ENCODE measurements at places on chromosomes 2 and 18.

DNA sequence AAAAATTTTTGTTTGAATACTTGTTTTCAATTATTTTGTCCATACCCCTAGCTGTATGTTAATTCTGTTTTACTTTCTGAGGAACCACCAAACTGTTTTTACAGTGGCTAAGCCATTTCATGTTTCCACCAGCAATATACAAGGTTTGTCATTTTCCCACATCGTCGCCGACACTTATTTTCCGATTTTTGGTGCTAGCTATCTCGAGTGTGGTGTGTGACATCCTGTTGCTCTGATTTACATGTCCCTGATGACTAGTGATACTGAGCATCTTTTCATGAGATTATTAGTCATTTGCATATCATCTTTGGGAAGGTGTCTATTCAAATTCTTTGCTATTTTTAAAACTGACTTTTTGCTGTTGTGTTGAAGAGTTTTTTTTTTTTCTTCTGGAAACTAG, 7.2 kb upstream of the GPC1 start:
- no peak for DNase-seq

- no peak for DNase-seq
Measured at GRCh38 chr2:164984428-164984827, 29.1 kb upstream of the SLC38A11 start.

DNA sequence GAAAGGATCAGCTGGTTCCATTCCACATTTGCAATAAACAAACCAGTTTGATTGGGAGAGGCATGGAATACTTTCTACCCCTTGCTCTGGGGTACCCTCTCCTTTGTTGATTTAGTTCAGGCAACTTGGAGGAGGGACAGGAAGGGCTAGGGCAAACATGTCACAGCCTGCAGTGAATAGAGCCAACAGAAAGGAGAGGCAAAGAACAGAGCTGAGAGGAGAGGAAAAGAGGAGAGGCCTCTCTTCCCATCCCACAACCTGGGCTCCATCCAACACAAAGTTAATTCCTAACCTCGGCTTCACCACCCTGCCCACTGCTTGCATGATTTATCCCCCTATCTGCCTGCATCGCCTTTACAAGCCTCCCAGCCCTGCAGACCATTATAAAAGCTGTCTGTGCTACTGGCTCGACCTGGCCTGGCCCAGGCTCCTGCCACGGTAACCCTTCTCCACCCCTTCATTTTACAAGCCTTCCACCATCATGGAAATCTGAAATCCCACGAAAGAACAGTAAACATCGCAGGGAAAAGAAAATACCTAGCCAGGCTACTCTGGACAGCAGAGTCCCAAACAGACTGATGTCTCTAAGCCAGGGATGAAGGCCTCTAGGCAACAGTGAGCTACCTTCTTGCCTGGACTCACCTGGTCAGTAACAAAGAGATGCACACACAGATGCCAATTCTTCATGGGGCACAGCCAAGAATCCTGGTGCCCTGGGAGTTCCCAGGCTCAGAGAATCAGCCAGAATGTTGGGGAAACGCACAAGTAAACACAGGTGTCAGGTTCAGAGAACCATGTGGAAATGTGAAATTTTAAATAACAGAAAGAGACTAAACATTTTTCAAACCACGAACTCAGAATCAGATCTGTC, 43.6 kb downstream of the NHEJ1 start:
- no peak for DNase-seq

GRCh38 chr2:157995117-157995516, 106.6 kb upstream of the UPP2 start:
- no peak for DNase-seq

GRCh38 chr2:197136452-197136851, 174.1 kb downstream of the ANKRD44 start:
- no peak for DNase-seq

GRCh38 chr2:217597681-217598080, 405.1 kb downstream of the TNS1 start:
- no peak for DNase-seq

DNA sequence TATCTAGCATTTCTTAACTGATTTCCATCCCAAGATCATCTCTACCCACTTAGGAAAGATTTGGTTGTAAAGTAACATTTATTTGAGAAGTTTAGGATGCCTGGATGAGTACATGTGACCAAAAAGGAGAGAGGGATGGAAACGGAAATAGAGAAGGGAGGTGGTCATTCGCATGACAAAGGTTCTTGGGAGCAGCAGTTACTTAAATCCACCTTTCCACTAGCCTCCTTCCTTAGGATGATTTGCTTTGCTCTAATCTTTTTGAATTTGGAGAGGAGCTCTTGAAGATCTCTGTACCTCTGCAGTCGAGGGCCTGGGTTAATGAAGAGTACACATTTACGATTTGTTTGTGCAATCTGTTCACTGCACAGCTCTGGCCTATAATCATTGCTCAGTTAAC, 623.5 kb downstream of the EPHA4 start:
- DNase-seq: no peak

DNA sequence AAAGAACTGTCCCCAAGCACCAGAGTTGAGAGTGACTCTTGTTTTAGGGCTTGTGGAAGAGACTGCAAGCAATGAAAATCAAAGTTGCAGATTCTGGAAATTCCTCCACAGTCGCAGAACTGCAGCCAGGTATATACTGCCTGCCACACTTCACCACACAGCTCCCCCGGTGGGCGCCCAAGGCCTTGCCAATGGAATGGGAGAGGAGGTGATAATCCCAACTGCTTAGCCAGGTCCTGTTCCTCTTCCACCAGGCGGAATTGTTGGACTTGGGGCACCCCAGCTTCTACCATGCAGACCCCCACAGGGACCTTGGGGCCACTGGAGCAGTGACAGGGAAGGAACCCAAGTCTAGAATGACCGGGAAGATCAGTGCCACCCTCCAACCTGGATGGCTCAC, 4.8 kb upstream of the PDIA6 start:
- no peak for DNase-seq

DNA sequence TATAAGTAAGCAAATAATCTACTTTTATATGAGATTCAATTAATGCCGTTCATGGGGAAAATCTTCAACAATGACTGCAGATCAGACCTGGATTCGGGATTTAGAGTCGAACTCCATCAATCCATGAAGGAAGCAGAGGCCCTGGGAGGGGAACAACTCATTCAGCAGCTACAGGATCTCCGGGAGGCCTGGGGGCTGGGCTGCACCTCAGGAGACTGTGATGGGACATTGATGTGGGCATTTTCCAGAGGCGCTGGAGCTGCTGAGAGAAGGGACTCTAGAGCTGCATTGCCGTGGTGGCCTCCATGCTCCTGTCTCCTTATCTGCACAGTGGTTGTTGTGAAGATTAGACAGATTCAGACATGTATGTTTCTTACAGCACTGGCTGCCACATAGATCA, 76.9 kb downstream of the MYT1L start:
- no peak for DNase-seq

DNA sequence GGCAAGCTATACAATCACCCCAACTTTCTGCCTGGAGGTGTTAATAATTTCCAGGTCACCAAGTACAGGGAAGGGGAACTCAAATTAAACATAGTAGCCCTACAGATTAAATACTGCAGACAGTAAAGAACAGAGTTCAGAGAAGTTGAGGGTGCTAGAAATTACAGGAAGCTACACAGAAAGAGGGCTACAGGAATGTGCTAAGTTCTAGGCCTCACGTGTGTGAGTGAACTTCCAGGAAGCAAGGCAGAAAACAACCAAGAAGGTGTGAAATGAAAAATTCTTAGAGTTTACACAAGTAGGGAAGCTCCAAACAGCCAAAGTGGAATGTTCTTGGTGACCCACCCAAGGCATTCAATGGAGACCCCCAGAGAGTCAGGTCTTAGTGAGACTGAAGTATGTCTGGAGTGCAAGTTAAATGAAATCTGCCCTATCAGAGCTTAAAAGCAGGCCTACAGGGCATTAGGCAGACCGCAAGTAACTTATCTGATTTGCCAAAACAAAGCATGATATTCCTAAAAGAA, 58.1 kb upstream of the RNU4ATAC start:
- no peak for DNase-seq

- DNase-seq: no peak
Measured at GRCh38 chr2:10163498-10164486, 41.3 kb downstream of the RRM2 start.

GRCh38 chr18:3016585-3017297, 3.8 kb upstream of the LPIN2 start:
- no peak for DNase-seq

DNA sequence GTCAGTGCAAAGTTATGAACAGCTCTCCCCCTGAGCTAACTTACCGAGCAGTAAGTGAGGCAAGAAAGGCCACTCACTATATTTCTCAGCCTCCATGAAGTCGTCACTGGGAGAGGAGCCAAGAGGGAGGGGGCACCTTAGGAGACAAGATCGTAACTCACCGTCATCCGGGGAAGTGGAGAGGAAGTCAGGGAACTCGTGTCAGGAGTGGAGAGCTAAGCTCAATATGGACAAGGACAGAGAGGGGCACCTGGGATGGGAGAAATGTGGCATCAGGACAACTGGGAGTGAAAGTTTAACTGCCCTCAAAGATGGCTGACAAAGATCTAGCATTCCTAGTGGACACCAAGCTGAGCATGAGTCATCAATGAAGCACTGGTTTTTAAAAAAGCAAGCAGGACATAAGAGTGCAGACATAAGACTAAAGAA, 37.1 kb downstream of the BCL11A start:
- no peak for DNase-seq

GRCh38 chr2:5227062-5227699, 465.0 kb upstream of the SOX11 start:
- no peak for DNase-seq

GRCh38 chr18:54521846-54522245, 69.2 kb upstream of the DYNAP start:
- no peak for DNase-seq

DNA sequence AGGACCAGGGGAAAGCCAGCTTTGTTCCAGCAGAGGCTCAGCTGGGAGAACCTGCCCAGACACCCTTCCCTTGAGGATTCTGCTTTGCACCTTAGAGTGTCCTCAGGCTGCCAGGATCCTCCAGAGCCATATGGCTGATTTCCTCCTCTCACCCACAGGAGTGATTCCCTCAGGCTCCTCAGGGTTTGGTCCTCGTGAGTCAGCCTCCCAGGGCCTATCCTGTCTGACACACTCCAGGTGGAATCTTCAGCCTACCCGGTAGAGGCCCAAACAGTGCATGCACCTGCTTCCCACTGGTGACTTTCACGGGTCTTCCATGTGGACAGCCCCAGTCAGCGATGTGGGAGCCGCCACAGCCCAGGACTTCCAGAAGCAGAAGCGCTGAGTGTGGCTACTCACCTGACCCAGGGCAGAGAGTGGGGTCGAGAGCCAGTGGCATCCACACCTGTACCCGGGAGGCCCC, 73.3 kb downstream of the TFCP2L1 start:
- no peak for DNase-seq

- no peak for DNase-seq
Measured at GRCh38 chr18:9714266-9715087, 6.4 kb downstream of the RAB31 start.

- no peak for DNase-seq
Measured at GRCh38 chr2:147416099-147416498, 428.7 kb upstream of the ACVR2A start.

DNA sequence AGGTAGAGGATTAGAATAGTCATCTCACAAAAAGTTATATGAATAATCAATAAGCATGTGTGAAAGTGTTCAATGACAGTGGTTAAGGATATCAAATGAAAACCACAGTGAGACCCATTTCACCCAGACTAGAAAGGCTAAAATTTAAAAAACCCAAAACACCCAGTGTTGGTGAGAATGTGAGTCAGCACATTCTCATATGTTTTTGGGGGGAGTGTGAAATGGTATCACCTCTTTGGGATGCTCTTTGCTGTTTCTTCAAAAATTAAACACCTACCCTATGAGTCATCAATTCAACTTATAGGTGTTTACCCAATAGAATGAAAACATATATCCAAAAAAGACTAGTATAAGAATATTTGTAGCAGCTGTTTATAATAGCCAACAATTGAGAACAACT, 69.8 kb downstream of the MAP3K20 start:
- DNase-seq: no peak

All from ovary (tissue), 10 donors.